ENCODE measurements at places on chromosomes 13 and 19.

DNA sequence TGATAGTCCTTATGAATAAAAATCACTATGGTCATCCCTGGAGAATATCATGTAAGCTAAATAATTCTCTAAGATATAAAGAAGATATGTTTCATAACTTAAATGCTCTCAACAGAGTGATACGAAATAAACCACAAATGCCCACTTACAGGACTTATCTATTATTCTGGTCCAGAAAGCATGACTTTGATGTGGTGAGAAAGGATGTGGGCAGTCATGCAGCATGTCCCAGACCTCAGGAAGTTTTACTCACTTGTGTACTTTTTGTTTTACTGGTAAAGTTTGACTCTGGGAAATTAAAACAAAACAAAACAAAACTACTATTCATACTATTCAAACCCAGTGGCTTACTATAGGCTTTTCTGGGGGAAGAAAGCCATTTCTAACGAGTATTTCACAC is 483.2 kb upstream of the SLITRK6 start:
- no peak for DNase-seq

DNA sequence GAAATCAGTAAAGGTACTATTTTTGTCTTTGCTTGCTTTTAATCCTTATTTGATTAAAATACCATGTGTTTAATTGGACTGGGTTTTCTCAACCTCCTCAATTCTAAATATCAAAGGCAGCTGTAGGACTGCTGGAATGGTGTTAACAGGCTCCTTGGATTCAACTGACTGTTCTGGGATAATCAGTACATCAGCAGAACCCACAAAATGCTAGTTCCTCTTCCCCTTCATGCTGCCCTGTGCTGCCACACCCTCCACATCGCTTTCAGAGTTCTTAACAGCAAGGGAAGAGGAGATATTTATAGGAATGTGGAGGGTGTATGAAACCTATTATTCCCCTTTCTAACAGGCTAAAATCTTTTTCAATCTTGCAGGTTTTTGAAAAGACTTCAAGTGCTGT is 82.4 kb downstream of the KCTD12 start:
- DNase-seq = no peak

DNA sequence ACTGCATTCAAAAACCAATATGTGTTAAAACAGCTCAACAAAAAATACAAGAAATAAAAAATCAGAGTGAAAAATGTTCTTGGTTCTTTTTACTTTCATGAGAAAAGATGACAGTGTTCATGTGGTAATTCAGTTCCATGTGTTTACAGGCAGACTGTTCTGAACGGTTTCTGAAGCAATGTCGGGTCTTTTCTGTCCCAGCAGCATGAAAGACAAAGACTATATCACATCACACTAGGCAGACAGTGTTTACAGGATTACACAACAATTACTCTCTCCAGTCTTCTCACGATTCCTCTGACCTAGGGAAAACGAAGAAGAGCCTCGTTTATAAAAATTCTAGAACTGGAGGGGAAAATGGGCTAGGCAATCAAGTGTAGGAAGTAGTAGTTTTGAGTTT is 83.4 kb downstream of the UBL3 start:
- no peak for DNase-seq

- no peak for DNase-seq
These were observed 348.1 kb upstream of the MIR17HG start for GRCh38 chr13:90999401-90999800.

DNA sequence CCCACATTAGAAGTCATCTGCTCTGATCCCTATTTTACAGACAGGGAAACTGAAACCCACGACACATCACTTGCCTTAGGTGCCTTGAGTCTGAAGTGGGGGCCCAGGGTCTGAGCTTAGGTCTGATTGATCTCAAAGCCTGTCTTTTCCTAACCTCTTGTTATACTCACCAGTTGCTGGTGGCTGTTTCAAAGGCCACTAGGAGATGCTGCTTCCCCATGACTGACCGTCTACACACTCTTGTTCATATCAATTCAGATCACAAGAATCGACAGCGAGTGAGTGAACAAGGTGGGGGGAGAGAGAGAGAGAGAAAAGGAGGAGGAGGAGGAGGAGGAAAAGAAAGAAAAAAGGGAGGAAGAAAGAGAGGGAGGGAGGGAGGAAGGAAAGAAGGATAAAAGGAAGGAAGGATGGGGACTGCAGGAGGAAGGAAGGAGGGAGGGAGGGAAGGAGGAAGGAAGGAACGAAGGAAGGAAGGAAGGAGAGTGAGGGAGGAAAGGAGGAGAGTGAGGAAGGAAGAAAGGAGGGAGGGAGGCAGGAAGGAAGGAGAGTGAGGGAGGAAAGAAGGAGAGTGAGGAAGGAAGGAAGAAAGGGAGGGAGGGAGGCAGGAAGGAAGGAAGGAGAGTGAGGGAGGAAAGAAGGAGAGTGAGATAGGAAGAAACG is 3.3 kb downstream of the OR10H1 start:
- peak; percentile 23 for DNase-seq

All from activated naive CD4-positive, alpha-beta T cell treated with anti-CD3 and anti-CD28 coated beads for 36 hours (primary cell).